Skeletal muscle cell (primary cell): ENCODE measurements at places on chromosomes 4 and X.

DNA sequence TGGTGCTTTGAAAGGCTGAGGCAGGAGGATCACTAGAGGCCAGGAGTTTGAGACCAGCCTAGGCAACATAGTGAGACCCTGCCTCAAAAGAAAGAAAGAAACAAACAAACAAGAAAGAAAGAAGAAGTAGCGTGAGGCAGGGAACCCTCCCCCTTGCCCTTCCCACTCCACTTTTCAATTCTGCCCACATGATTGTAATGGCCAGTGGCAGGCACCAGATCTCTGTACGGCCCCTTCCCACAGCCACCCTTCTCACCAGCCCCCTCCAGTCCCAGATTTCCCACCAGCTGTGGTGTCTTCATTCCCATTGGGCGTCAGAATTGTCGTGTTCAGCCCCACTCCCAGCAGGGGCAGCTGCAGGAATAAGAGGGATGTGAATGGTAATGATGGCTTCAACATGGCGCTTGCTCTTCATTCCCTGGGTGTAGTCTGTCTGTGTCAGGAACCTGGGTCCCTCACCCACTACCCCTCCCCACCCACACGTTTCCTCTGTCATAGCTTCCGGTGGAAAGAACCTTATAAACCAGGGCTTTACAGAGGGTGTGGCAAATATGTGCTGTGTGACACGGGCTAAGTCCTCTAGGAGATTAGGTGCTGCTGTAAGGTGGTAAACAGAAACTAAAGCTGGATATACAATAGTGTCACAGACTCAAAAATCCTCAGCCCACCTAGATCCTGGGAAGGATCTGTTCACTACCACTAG is at the start of gene IL2RG:
Gene IL2RG, minus strand, starts transcription at position 437 of the 703 bp plus-strand sequence. Its CDS starts 38 bp downstream, at position 399.
- no peak for DNase-seq

DNA sequence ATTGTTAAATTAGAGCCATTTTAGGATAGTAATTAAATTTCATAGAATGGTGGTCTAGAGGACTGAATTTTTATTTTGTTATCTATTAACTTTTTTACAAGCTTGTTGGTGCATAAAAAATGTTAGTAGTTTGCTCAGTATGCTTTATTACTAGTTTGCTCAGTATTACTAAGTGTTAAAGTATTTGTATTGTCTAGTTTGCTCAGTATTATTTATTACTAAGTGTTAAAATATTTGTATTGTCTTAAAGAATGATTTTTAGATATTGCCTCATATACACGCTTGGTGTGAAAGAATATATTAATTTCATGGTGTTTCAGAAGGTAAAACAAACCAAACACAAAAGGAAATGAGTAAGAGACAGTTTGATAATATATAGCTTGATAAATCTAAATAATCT is 268.4 kb upstream of the MAGEB18 start:
- DNase-seq, result no peak

DNA sequence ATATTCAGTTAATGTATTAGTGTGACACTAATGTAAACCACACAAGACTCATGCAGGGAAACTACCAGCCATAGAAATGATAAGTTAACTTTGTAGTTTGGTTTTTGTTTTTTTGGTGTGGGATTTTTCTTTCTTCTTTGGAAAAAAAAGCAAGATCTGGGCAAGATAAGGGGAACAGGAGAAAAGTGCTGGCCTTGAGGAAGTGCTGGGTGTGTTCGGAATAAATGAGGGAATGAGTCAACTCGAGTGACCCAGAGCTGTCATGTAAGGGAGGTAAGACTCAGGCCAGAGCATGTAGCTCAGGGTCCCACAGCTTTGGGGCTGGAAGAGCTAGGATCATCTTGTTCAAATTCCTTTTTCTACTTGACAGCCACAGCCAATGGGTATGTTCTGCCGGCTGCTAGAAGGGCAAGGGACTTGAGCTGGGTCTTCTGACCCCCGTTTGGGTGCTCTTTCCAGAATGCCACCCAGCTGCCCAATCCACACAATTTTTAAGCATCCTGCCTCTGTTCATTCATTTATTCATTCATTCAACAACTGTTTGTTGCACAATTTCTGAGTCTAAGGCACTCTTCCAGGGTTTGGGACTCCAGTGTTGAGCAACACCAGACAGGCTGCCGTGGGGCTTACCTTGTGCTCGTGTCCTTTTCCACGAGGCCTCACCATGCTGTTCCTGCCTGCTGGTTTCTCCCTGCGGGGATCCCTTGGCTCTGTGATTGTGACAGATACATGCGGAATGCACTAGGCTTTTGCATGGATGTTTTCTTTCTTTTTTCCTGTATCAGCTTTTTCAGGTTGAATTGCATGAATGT is 54.5 kb downstream of the CLDN34 start:
- DNase-seq, result no peak

DNA sequence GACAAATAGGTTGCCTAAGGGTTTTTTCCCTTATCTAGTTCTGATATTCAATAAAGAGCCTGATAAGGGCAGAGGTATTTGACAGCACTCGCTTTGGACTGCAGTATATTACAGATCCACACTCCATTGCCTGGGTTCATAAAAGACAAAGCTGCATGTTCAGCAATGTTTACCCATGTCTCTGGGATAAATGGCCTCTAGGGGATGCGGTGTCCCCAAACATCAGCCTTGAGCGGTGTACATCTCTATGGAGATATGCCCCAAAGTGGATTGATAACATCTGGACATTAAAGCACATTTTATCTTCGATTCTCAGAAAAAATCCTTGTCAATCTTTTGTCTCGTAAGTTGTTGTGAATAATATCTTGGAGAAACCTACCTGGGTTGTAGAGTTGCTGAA is 660.8 kb upstream of the AADAT start:
- DNase-seq, result no peak

- DNase-seq, result no peak
Measured at GRCh38 chrX:15808254-15808653, 18.0 kb downstream of the ZRSR2 start.

- peak; percentile 81 for DNase-seq
Measured at GRCh38 chr4:106869551-106869950, 166.6 kb downstream of the DKK2 start.

DNA sequence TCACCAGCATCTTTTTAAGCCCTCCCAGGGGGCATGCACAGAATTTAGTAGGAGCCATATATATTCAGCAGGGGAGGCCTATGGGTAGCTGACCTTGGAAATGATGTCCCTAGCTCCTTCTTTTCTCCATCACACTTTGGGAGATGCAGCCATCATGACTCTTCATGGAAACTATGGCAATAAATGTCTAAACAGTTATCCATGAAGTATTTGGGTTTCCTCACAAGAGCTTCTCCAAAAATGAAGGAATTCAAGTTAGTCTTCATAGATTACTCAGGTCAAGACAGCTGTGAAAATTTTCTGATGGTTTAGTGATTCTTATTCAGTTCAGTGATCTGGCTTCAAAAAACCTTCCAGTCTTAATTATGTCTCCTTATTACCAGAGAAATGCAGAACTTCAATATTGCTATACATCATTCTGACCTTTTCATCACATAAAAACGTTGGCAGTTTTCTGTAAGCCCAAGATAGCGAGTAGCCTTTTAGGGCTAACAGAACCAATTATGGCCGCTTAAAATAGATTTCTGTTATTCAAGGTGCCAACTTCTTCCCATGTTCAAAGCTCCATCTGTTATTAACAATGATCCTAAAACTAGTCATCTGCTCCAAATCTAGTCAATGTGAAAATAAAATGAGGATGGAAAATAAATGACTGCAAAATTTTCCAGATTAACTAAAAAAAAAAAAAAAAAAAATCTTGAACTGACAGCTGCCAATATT is 52.5 kb downstream of the TMEM156 start:
- no peak for DNase-seq
